ENCODE measurements at places on chromosomes 12 and 14.

- DNase-seq = no peak
These were observed 10.7 kb upstream of the EVL start for GRCh38 chr14:100054316-100055075.

DNA sequence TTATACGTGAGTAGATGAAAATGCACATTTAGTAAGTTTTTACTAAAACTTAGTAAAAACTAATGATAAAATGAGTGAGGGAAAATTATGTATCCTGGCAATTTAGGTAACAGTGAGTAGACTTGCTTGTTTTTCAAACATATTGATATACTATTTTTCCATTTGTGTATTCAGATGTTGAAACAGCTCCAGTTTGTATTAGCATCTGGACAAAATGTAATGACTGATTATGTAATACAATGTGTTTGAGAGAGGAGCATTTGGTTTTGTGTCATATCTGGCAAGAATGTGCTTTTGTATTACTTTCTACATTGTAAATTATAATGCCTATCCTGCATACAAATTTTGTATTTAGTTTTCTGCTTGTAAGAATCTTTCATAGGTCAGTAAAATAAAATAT lies 5.6 kb downstream of the CNOT2 start:
- DNase-seq = no peak

- no peak for DNase-seq
These were observed 15.4 kb upstream of the YY1 start for GRCh38 chr14:100223332-100224201.

DNA sequence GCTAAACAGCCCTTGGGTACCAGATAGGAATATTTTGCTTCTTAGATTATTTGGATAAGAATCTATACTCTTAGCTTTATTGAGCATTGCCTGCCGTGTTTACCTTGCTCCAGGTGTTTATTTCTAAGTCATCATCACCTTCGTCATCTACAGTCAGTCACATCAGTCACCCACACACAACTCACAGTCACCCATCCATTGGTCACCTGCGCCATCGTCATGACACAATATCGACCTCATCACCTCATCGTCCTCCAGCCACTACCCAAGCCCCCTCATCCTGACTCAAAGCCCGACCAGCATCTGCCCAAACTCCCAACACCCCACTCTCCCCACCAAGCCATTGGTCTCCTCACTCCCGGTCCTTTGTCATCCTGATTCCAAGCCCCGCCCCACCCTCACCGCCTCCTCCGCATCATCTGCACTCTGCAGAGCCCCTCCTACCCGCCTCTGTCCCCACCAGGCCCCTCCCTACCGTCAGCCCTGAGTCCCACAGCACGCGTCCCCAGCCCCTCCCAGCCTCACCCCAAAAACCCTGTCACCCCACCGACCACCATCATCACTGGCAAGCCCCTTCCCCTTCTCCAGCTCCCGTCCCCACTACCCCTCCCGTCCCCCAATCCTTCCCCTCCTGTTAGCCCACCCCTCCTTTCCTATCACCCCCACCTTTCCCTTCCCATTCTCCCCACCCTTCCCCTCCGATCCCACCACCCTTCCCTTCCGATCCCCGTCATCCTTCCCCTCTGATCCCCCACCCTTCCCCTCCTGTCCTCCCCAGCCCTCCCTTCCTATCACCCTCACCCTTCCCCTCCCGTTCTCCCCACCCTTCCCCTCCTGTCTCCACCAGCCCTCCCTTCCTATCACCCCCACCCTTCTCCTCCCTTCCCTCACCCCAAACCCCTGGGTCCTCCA lies 9.8 kb downstream of the DLK1 start:
- no peak for DNase-seq

DNA sequence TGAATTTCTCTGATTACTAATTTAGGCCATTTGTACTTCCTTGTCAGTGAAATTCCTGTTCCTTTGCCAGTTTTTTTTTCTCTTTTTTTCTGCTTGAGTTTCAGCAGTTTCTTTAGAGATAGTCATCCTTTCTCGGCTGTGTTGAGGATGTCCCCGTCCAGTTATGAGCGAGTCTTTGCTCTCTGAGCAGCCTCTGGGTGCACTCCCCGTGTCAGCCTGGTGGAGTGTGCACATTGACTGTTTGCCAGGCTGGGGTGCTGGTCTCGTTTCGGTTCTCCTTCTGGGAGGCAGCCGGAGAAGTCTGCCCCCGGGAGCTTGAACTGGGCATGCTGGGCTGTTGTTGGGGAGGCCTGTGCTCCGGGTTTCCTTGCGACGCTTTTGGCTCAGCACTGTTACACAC lies 3.0 kb downstream of the PACS2 start:
- DNase-seq = no peak

DNA sequence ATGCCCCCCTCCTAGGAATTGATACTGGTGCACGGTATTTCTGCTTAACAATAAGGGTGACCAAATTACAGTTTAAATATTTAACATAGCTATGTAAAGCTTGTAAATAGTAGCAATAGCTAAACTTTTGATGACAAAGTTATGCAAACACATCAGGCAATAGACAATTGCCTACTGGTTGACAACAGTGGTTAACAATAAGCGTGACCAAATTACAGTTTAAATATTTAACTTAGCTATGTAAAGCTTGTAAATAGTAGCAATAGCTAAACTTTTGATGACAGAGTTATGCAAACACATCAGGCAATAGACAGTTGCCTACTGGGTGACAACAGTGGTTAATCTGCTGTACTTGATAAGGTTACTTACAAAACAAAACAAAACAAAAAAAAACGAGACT lies 886.5 kb upstream of the FLRT2 start:
- DNase-seq = no peak

DNA sequence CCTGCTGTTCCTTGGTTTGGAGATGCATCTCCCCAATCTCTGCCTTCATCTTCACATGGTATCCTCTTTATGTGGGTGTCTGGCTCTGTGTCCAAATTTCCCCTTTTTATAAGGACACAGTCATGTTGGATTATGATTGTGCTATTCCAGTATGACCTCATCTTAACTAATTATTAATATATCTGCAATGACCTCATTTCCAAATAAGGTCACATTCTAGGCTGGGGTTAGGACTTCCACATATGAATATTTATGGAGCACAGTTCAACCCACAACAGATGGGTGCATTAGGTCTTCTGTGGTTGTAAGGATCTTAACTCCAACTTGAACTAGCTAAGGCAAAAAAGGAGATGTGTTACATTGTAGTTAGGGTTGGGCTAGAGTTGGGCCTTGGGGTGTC lies 69.4 kb downstream of the ADCK1 start:
- no peak for DNase-seq

Data from activated gamma-delta T cell treated with Interleukin-2 at 50 U/mL for 16 hours (primary cell).